ENCODE measurements at places on chromosomes 1 and 21.
A peak's percentile ranks its signal among the peaks of the same experiment; 100 is the strongest.

GRCh38 chr1:109659997-109660690 is 4.2 kb downstream of the GSTM4 start:
- no peaks in the 10 kb centered on the region for H3K27me3 ChIP-seq
- DNase-seq: no peak
- peaks cover 16% of the 10 kb centered on the region for H3K36me3 ChIP-seq

DNA sequence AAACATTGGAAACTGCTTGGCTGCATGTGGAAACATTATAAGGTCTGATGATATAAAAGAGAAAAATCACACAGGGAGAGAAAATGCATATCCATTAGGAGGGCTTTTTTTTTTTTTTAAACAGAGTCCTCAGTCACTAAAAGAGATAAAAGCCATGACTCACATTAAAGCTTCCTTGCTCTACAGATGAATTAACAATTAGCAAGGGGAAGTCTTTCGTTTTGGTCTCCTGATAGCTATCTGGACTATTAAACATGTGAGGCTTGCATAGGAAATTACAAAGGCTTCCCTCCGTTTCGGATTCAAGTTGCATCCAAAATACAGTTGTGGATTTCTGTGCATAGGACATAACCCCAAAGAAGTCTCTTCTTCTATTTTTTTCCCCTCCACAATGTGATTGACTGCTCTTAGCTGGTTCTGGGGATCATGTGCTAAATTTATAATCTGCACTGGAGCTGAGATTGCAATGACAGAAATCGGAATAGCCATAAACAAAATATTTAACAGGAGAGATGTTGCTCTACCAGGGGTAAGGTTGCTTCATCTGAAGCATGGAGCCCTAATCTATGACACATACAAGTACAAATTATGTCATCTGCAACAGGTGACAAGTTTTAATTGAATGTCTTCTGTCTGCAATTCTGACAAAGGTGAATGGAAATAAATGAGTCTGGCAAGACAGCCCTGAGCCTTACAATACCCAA is 146.8 kb downstream of the ESRRG start:
- no peaks in the 10 kb centered on the region for H3K36me3 ChIP-seq
- no peaks in the 10 kb centered on the region for H3K27me3 ChIP-seq
- H3K4me3 ChIP-seq: no peak overlapping the region
- no peak overlapping the region for H3K27ac ChIP-seq
- H3K4me1 ChIP-seq: no peaks in the 10 kb centered on the region
- no peak for DNase-seq

- peaks cover 30% of the 10 kb centered on the region for H3K27me3 ChIP-seq
- no peak for DNase-seq
- H3K4me3 ChIP-seq: no peak overlapping the region
- H3K36me3 ChIP-seq: no peaks in the 10 kb centered on the region
- H3K4me1 ChIP-seq: no peaks in the 10 kb centered on the region
Measured at GRCh38 chr21:37915497-37915911, 753 bp downstream of the KCNJ6 start.

DNA sequence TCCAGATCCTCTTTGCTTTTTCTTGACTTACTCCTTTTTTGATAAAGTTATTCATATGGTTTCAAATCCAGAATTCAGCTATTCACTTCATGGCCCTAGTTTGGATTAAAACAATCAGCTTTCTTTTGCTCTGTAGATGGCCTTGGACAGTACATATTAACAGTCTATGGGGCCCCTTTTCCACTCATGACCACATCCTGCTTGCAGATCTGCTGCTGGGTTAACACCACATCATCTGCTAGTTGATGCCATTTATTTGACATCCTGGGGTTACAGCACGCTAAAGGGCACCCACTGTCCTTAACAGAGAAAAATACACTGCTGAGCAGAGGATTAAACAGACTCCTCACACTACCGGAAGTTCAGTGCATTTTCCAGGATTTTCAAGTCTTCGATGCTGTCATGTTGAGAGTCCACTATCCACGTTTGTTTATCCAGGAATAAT is 941 bp upstream of the IFI16 start:
- H3K27me3 ChIP-seq: no peaks in the 10 kb centered on the region
- no peaks in the 10 kb centered on the region for H3K36me3 ChIP-seq
- peak overlapping the region; percentile 87 for H3K4me3 ChIP-seq
- peak; percentile 33 for DNase-seq

GRCh38 chr1:205650241-205650640 is 18.4 kb upstream of the ELK4 start:
- no peak overlapping the region for H3K27ac ChIP-seq
- H3K36me3 ChIP-seq: no peaks in the 10 kb centered on the region
- no peak for DNase-seq
- H3K4me3 ChIP-seq: no peak overlapping the region
- H3K4me1 ChIP-seq: no peaks in the 10 kb centered on the region

DNA sequence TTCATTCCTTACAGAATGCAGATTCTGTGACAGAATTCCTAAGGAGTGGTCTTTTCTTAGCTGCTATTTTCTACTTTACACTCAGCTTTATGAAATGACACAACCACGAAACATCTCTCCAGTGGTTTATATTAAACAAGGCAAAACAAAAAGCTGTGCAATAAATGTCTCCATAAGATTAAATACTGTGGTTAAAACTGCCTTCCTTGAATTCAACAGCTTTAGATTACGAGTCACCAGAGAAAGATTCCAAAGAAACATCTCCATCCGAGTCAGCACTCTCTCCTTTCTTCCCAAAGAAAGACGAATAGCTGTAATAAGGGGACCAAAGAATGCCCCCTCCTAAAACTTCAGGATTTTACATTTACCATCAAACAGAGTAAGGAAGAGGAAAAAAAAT is 4.6 kb upstream of the C1orf87 start:
- H3K36me3 ChIP-seq: no peaks in the 10 kb centered on the region
- H3K4me1 ChIP-seq: no peaks in the 10 kb centered on the region
- no peak overlapping the region for H3K4me3 ChIP-seq
- no peaks in the 10 kb centered on the region for H3K27me3 ChIP-seq

- no peaks in the 10 kb centered on the region for H3K36me3 ChIP-seq
- no peak for DNase-seq
- no peak overlapping the region for H3K27ac ChIP-seq
- no peaks in the 10 kb centered on the region for H3K4me1 ChIP-seq
- H3K27me3 ChIP-seq: no peaks in the 10 kb centered on the region
Measured at GRCh38 chr1:240402326-240402725, 209.6 kb downstream of the GREM2 start.

GRCh38 chr1:183932412-183932811 is 105.1 kb downstream of the COLGALT2 start:
- H3K27ac ChIP-seq: no peak overlapping the region
- DNase-seq: no peak
- H3K4me3 ChIP-seq: no peak overlapping the region
- H3K4me1 ChIP-seq: no peaks in the 10 kb centered on the region
- H3K27me3 ChIP-seq: no peaks in the 10 kb centered on the region
- H3K36me3 ChIP-seq: no peaks in the 10 kb centered on the region

DNA sequence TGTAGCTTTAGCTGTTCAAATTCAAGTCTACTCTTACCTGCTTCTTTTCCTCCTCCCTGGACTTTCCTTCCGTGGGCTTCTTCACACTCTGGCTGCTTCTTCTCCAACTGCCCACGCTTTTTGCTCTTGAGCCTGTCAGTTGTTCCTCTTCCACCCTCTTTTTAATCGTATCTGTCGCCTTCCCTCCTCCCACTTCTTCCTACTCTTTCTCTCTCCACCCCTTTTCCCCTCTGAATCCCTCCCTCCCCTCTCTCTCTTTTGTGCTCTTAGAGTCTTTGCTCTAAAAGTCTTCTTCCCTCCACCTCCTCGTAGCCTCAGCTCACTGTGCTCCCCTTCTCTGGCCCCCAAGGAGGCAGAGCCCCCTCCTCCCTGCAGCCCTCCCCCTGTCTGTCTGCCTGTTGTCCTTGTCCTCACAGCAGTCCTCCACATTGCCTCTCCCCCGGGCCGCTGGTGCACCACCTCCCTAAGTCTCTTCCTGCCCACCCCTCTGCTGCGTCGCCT is 12.9 kb upstream of the GJA5 start:
- no peaks in the 10 kb centered on the region for H3K4me1 ChIP-seq
- no peak for DNase-seq
- no peak overlapping the region for H3K4me3 ChIP-seq
- H3K36me3 ChIP-seq: no peaks in the 10 kb centered on the region
- H3K27ac ChIP-seq: no peak overlapping the region

- no peak overlapping the region for H3K4me3 ChIP-seq
- no peak overlapping the region for H3K27ac ChIP-seq
- H3K27me3 ChIP-seq: no peaks in the 10 kb centered on the region
- peaks cover 12% of the 10 kb centered on the region for H3K4me1 ChIP-seq
Measured at GRCh38 chr1:9542430-9542829, 3.2 kb downstream of the SLC25A33 start.

GRCh38 chr1:228082918-228083870 is 686 bp downstream of the ARF1 start:
- no peak for DNase-seq
- peak overlapping the region; percentile 96 for H3K27ac ChIP-seq
- H3K27me3 ChIP-seq: no peaks in the 10 kb centered on the region
- peak overlapping the region; percentile 78 for H3K4me3 ChIP-seq

DNA sequence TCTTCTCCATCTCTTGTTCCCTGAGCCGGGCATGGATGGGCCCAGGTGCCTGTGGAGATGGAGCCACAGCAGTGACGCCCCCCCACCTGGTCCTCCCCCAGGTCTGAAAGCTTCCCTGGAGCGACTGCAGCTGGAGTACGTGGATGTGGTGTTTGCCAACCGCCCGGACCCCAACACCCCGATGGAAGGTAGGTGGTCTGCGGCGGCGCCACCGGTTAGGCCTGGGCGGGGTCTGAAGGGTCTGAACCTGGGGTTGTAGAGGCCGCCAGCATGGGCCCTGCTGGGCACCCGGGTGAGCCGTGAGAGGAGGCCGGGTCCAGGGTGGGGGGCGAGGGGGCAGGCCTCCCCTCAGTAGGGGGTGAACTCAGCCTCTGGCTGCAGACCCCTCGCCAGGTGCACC is 44.6 kb downstream of the KCNAB2 start:
- no peak overlapping the region for H3K4me3 ChIP-seq
- H3K4me1 ChIP-seq: no peaks in the 10 kb centered on the region
- no peak overlapping the region for H3K27ac ChIP-seq
- no peak for DNase-seq
- peaks cover 43% of the 10 kb centered on the region for H3K36me3 ChIP-seq
- H3K27me3 ChIP-seq: no peaks in the 10 kb centered on the region

DNA sequence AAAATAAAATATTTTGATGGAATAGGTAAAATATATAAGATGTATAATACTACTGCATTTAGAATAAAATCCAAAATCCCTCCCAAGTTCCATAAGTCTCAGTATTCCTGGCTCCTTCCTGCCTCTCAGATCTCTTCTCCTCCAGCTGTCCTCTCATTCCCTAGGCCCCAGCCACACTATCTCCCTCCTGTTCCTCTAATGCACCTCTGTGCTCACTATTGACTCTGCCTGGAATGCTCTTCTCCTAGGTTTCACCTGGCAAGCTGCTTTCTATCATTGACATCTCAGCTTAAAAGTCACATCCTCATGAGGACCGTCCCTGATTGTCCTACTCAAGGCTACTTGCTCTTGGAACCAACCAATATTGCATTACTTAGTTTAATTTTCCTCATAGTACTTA is 7.2 kb downstream of the NME7 start:
- no peak for DNase-seq
- H3K27me3 ChIP-seq: no peaks in the 10 kb centered on the region
- H3K27ac ChIP-seq: no peak overlapping the region

GRCh38 chr1:46447499-46448108 is 42.0 kb upstream of the DMBX1 start:
- DNase-seq: peak; percentile 12
- H3K4me3 ChIP-seq: no peak overlapping the region
- H3K4me1 ChIP-seq: peaks cover 15% of the 10 kb centered on the region
- H3K27ac ChIP-seq: no peak overlapping the region
- H3K36me3 ChIP-seq: no peaks in the 10 kb centered on the region

DNA sequence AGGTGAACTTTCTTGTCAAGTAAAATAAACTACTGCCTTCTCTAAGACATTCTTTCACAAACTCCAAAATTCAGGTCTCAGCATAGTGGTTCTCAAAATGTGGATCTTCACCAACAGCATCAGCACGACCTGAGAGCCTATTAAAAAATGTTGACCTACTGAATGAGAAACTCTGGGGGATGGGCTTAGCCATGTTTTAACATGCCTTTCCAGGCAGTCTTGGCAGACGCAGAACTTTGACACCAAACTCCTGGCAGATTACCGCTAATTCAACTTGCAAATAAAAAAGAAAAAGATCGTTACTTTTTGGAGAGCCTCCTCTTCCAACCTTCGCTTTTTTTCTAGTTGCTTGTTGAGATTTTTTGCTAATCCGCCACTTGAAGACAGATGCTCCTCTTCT is 35.1 kb downstream of the ARHGAP29 start:
- H3K36me3 ChIP-seq: no peaks in the 10 kb centered on the region
- no peaks in the 10 kb centered on the region for H3K4me1 ChIP-seq
- H3K27me3 ChIP-seq: no peaks in the 10 kb centered on the region
- no peak overlapping the region for H3K27ac ChIP-seq
- no peak overlapping the region for H3K4me3 ChIP-seq

- no peak overlapping the region for H3K27ac ChIP-seq
- H3K4me3 ChIP-seq: no peak overlapping the region
- no peaks in the 10 kb centered on the region for H3K27me3 ChIP-seq
- DNase-seq: no peak
Measured at GRCh38 chr1:218748071-218748470, 402.9 kb downstream of the TGFB2 start.

GRCh38 chr1:151934048-151934493 is 24.8 kb upstream of the THEM4 start:
- H3K27ac ChIP-seq: no peak overlapping the region
- H3K27me3 ChIP-seq: no peaks in the 10 kb centered on the region
- H3K36me3 ChIP-seq: no peaks in the 10 kb centered on the region
- H3K4me1 ChIP-seq: no peaks in the 10 kb centered on the region
- DNase-seq: peak; percentile 78

DNA sequence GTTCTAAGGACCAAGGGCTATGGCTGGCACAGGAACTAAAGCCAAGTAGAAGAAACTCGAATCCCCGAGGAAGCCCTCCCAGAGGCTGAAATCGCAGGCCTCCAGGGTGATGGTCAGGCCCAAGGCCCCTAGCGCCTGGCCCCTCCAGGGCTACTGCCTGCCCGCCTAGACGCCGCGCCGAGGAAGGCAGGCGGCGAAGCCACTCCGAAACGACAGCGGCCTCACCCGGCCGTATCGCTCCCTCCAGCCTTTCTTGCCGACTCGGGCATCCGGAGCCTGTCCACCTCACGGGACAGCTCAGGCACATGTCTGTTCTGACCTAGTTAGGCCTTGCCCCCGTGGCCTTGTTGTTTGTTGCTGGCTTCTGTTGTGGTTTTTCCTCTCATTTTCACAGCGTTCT is 9.7 kb upstream of the LHX8 start:
- DNase-seq: no peak
- no peaks in the 10 kb centered on the region for H3K4me1 ChIP-seq
- peaks cover 44% of the 10 kb centered on the region for H3K27me3 ChIP-seq
- H3K27ac ChIP-seq: no peak overlapping the region

GRCh38 chr1:17439250-17440073 is at the start of gene RCC2:
Gene RCC2, minus strand, starts transcription at chr1:17439677. Its CDS starts 1,163 bp downstream, at chr1:17438514.
- peak within 1 kb of the TSS; percentile 85 for H3K4me3 ChIP-seq
- peaks cover 7% of the 10 kb centered on the region for H3K27me3 ChIP-seq
- no peaks in the 10 kb centered on the region for H3K36me3 ChIP-seq
- peak within 1 kb of the TSS; percentile 70 for H3K27ac ChIP-seq

DNA sequence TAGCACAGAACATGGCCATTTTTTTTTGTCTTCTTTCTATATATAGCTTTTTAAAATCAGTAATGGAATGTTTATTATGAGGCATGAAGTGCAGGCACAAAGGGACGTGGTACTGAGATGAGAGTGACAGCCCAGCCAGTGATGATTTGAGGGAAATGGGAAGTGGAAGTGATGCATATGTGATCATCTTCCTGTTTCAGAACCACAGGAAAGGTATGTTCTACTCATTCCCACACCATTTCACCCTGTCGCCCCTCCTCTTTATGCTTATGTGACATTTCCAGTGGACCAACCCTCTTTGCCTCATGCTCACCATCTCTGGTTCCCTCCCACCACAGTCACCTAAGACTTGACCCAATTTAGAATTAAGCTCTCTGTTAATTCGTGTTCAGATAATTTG is 24.3 kb downstream of the PTGS2 start:
- H3K4me3 ChIP-seq: no peak overlapping the region
- no peak for DNase-seq
- no peak overlapping the region for H3K27ac ChIP-seq
- H3K36me3 ChIP-seq: no peaks in the 10 kb centered on the region
